ENCODE measurements at places on chromosomes 3 and 15.

- DNase-seq, result no peak
Observed at GRCh38 chr3:133890972-133891644, 4.6 kb downstream of the RAB6B start.

GRCh38 chr15:41079717-41080116, 36.4 kb downstream of the INO80 start:
- DNase-seq, result no peak

DNA sequence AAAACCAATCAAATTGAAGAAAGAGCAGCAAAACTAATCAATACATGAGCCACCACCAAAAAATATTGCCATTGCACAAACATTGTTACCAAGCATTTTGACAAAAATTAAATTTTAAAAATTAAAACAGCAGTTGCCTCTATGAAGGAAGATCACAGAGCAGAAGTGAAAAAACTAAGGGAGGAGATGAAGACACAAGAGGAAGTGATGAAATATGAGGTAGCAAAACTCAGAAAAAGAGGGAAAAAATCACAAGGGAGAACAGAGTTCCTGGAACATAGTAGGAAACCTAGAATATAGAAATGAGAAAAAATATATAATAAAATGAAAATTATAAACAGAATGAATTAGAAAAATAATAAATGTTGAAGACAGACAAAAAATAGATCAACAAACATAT, 7.3 kb upstream of the SERPINI2 start:
- no peak for DNase-seq

GRCh38 chr15:78399091-78399490, 38.9 kb upstream of the IREB2 start:
- no peak for DNase-seq

DNA sequence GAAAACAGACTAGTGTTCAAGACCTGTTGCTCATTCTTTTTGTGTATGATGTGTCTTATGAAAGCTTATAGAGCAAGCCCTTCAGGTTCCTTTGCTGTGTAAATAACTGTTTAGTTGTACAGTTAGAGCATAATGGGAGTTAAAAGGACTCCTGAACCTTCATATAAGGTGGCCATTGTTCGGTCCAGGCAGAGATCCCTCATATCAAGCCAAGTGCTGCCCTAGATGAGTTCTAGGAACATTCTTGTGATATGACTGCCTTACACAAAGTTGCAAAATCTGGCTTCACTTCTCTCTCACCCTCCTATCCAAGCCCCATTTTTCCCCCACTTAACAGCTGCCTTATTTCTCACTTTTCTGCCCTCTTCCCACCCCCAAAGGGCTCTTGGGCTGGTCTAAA, 26.9 kb downstream of the GYG1 start:
- no peak for DNase-seq

GRCh38 chr3:185402561-185402960, 39.6 kb downstream of the MAP3K13 start:
- DNase-seq, result no peak

Measured in stimulated activated CD4-positive, alpha-beta T cell treated with anti-CD3 and anti-CD28 coated beads, Interleukin-1b, Interleukin-23, amount 100 ng/mL, for 1 hour (primary cell).